ENCODE measurements at places on chromosomes 11 and 22. TPM values are rescaled to one million over a fixed set of nuclear protein-coding genes. Genes with fewer than 3 reads are reported as not detected.

The APOA5 gene
- total RNA-seq, result 0.39 TPM

The GP1BB gene
- 3.6 TPM for total RNA-seq

The PRDM11 gene
- 27.4 TPM for total RNA-seq

The CCND1 gene
- total RNA-seq, result 259 TPM

The OR5B21 gene
- total RNA-seq, result not detected

The ESAM gene
- total RNA-seq, result 1.6 TPM

The TMEM121B gene
- total RNA-seq, result 0.44 TPM

The ANGPTL5 gene
- total RNA-seq, result not detected

The MS4A6A gene
- total RNA-seq, result not detected

The PRAME gene
- 68.4 TPM for total RNA-seq

The SHANK3 gene
- 7.6 TPM for total RNA-seq

The OR51A2 gene
- not detected for total RNA-seq

The GDPD4 gene
- total RNA-seq, result not detected

The MMP12 gene
- not detected for total RNA-seq

The CHRNA10 gene
- 6.8 TPM for total RNA-seq

The RPS3 gene
- 2,945 TPM for total RNA-seq

The PATE4 gene
- total RNA-seq, result not detected

The SCGB1D2 gene
- 0.85 TPM for total RNA-seq

The ANO9 gene
- total RNA-seq, result 61.4 TPM

The ANKRD42 gene
- total RNA-seq, result 14.8 TPM

The DDTL gene
- total RNA-seq, result not detected

The HOATZ gene
- total RNA-seq, result not detected

The SPDYC gene
- total RNA-seq, result not detected

The CCDC89 gene
- total RNA-seq, result 1.7 TPM

The TMEM25 gene
- total RNA-seq, result 6.7 TPM

The UBXN1 gene
- total RNA-seq, result 105 TPM

The SYCE3 gene
- not detected for total RNA-seq

The KCNK4 gene
- total RNA-seq, result 1.1 TPM

The NAV2 gene
- 22.7 TPM for total RNA-seq

The SCN4B gene
- total RNA-seq, result 0.33 TPM

The EIF3D gene
- 151 TPM for total RNA-seq

The PYGM gene
- total RNA-seq, result 0.39 TPM

The SYT7 gene
- total RNA-seq, result 2.5 TPM

The OR51E2 gene
- not detected for total RNA-seq

The YPEL4 gene
- not detected for total RNA-seq

The CCDC81 gene
- 0.49 TPM for total RNA-seq

The NLRP6 gene
- total RNA-seq, result 0.59 TPM

The PHOX2A gene
- not detected for total RNA-seq

The OR6M1 gene
- total RNA-seq, result not detected

The SNX32 gene
- total RNA-seq, result not detected

The OR52K1 gene
- not detected for total RNA-seq

The WNT7B gene
- 52.1 TPM for total RNA-seq

The TEAD1 gene
- 102 TPM for total RNA-seq

The TIGD3 gene
- total RNA-seq, result 2.4 TPM

The USP2 gene
- 3.1 TPM for total RNA-seq

The GPR83 gene
- 0.05 TPM for total RNA-seq

The NKAPD1 gene
- total RNA-seq, result 19.7 TPM

The FJX1 gene
- 31.1 TPM for total RNA-seq

The DEPDC7 gene
- total RNA-seq, result 7.5 TPM

The TRIM51 gene
- total RNA-seq, result not detected

The TMEM191B gene
- 3.7 TPM for total RNA-seq

The NNMT gene
- 1.7 TPM for total RNA-seq

The IGLL5 gene
- total RNA-seq, result not detected

The ADAMTS8 gene
- 0.15 TPM for total RNA-seq

The CDC42BPG gene
- total RNA-seq, result 4.1 TPM

The PKNOX2 gene
- not detected for total RNA-seq

The OR6A2 gene
- 0.15 TPM for total RNA-seq

Data from Panc1 (cell line).